NCI-H2107 (cell line): ENCODE measurements at places on chromosomes 7 and 10.

DNA sequence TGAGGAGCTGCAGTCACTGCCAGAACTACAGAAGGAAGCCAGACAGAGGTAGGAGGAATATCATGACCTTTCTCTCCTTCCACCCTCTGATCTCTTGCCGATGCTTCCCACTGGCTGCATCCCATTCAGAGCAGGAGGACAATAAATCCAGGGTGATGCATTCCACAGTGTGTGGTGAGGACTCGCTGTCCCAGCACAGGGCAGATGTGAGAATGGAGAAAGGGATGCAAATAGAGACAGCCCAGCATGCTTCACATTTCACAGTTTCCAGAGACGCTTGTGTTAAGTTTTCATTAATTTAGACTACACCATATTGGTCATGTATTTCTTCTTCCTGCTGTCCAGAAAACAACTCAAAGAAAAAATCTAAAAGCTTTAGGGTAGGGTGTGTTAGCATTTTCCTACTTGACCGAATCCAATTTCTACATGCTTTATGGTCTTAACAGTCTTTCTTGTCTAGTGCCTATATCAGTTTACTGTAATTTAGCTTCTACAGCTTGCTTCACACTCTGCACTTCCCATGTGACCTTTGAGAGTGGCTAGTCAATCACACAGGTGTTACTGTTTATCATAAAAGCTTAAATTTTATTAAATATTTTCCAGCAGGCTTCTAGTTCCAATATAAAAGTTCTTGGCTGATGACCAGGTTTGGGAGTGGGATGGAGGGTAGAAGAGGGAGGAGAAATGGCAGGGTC lies 155.6 kb downstream of the RAPGEF5 start:
- no peak for DNase-seq

GRCh38 chr10:110151971-110152370 lies 55.4 kb upstream of the MXI1 start:
- DNase-seq = no peak

GRCh38 chr7:86786376-86786775 lies 142.7 kb downstream of the GRM3 start:
- DNase-seq = no peak

GRCh38 chr7:30838008-30838407 lies 66.8 kb downstream of the MINDY4 start:
- no peak for DNase-seq

DNA sequence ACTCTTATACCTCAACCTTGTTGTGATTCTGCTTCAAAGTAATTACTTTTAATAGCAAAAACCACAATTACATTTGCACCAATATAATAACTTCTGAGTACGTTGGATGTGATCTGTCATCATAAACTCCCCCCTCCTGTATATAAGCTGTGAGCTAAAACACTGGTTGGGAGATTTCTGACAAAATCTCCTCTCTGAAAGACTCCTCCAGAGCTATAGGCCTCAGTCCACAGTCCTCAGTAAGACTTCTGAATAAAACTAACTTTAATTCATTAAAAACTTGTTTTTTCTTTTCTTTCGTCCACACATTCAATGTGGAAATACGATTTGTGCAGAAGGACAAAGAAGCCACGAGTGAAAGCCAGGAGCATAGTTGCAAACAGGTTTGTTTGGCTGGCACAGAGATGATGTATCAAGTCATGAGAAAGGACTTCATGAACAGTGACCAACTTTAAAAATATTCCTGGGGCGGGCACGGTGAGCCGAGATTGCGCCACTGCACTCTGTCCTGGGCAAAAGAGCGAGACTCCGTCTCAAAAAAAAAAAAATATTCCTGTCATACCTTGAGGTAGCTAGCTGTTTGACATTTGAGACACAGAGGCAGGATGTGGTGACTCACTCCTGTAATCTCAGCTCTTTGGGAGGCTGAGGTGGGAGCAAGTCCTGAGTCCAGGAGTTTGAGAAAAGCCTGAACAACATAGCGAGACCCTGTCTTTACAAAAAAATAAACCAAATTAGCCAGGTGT lies 91.1 kb upstream of the ARHGAP21 start:
- no peak for DNase-seq

DNA sequence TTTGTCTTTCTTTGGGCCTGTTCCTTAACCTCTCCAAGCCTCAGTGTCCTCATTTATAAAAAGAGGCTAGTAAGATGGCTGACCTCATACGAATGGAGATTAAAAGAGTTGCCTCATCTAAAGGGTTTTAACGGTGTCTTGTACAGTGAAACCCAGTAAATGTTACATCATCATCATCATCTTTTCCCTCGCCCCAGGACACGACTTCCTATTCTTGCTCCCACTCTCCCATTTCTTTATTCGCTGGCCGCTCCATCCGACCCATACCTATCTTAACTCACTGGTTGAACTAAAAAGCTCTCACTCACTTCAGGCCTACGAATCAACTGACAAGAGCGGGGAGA lies 554 bp downstream of the FRA10AC1 start:
- DNase-seq = no peak

- no peak for DNase-seq
These were observed 117.3 kb downstream of the TRRAP start for GRCh38 chr7:98995523-98996149.

DNA sequence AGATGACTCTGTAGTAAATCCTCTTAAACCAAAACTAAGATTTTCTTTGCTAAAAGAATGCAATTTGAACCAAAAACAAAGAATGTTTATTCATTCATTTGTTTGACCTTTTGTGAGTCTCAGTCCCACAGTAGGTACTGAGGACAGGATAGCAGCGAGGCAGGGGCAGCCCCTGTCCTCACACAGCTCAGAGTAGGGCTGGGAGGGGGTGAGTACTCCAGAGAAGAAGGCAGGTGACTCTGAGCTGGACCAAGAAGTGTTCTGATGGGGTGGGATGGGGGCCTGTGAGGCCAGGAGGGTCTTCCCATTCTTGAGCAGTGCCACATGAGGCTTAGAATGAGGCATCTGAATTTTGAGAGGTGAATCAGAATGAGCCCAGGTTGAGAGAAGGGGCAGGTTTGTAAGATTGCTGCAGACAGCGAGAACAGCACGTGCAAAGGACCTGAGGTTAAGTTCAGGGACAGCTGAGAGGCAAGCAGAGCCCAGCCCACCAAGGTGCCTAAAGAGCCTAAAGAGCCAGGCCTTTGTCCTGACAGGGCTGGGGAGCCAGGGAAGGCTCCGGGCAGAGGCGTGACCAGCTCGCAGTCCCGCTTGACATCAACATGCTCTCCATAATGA lies 56.9 kb upstream of the CHST15 start:
- DNase-seq = no peak

DNA sequence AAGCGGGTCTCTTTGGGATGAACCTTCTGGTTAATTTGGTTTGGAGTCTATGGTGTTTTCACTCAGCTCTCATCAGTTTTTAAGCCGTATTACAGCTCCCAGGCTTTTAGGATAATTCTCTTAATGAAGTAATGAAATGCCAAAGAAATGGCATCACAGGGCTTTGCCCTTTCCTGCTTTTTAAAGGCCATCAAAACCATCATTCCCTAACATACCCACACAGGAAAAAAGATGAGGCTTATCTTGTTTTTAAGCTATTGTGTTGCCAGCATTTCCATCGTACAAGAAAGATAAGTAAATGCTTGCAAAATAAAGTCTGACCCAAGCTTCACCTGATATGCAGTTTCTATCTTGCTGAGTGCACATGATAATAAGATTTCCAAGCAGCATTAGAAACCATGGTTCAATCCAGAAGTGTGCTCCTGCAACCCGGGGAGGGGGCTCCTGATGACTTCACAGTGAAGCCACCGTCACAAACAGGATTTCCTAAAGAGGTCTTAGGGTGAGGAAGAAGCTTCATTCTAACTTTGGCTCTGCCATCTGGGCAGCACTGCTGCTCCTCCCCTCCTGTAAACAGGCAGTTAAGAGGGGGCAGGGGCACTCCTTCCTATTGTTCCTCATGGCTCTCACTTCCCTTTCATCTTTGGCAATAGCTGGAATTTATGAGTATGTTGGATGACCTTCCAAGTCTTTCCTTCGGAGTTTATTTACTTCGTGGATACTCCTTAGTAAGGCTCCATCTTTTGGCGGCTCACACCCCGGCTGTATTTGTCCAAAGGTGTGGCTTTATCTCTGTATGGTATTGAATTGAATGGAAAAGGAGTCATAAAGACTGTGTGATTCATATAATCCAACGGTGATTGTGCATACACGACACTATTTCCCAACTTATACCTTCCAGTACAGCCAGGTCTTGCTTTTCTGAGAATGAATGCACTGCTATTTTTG lies 55.2 kb upstream of the FAM133B start:
- DNase-seq = no peak

- no peak for DNase-seq
These were observed 127.6 kb downstream of the ACTR3B start for GRCh38 chr7:152887191-152887590.

GRCh38 chr7:66933469-66933868 lies 12.4 kb downstream of the TMEM248 start:
- DNase-seq = no peak
